Renal pelvis (tissue), 12 donors: ENCODE measurements at places on chromosomes 4 and X. TPM values are rescaled to one million over a fixed set of nuclear protein-coding genes. Genes with fewer than 3 reads are reported as not detected.

OGT gene
- polyA plus RNA-seq: 318 TPM

SCML2 gene
- 8.9 TPM for polyA plus RNA-seq

BEX4 gene
- polyA plus RNA-seq: 156 TPM

GLRA2 gene
- 0.18 TPM for polyA plus RNA-seq

OPHN1 gene
- polyA plus RNA-seq: 12.5 TPM

CNOT6L gene
- polyA plus RNA-seq: 32.7 TPM

DNA sequence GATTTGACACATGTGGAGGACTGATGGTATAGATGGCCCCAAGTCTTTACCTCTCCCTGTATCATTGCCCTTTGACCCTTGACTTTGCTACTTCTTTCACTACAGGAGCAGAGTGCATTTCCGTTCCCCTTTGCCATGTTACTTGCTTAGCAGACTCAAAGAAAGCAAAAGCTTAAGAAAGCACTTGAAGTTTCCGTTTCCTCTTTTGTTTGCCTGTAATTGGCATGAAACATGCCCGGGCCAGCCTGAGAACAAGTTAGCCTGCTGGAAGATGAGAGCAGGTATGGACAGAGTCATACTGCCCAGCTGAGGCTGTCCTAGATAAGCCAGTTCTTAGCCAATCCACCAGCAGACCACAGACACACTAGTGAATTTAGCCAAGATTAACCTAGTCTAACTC, 206.0 kb downstream of the BCOR start:
- DNase-seq: no peak

- DNase-seq: no peak
Observed at GRCh38 chrX:12403474-12404082, 265.3 kb downstream of the FRMPD4 start.

DNA sequence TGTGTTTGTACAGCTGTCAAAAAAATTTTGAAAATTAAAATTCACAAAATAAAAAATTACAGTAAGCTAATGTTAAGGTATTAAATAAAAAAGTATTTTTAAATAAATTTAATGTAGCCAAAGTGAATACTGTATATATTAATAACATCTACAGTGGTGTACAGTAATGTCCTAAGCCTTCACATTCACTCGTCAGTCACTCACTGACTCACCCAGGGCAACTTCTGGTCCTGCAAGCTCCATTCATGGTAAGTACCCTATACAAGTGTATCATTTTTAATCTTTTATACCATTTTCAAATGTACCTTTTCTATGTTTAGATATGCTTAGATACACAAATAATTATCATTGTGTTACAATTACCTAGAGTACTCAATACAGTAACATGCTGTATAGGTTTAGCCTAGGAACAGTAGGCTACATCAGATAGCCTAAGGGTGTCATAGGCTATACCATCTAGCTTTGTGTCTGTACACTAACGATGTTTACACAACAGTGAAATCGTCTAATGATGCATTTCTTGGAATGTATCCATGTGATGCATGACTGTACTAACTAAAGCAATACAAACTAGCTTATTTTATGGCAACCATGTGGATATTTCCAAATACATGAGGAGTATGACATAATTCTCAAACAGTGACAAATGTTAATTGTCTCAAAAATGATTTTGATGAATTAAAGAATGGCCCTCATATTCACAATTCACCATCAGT, 13.7 kb downstream of the DDX60 start:
- DNase-seq: no peak

DNA sequence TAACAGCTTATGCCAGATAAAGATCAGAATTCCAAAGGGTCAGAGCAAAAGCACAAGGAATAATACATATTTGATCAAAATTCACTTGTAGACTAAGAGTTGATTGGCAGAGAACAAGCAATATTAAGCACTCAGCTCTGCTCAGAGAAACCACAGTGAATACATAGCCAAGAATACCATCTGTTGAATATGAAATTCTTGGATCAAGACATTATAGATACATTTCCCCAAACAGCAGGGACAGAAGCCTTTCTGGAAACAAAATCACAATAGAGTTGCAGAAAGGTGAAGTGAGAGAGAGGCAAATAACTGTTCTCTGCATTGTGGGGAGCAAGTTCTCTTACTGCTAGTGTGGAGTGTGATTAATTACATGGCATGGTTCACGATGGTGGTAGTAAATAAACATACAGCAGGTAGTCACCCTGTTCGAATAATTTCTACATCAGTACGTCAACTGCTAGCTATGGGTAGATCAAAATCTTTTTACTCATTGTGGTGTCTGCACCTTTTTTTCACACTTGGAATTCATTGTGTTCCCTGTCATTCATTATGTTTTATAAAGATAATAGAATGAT, 366.7 kb downstream of the PCDH7 start:
- DNase-seq: no peak
